ENCODE measurements at places on chromosomes 12 and 14.

- no peak for DNase-seq
These were observed 159.5 kb downstream of the KIF26A start for GRCh38 chr14:104297721-104298401.

DNA sequence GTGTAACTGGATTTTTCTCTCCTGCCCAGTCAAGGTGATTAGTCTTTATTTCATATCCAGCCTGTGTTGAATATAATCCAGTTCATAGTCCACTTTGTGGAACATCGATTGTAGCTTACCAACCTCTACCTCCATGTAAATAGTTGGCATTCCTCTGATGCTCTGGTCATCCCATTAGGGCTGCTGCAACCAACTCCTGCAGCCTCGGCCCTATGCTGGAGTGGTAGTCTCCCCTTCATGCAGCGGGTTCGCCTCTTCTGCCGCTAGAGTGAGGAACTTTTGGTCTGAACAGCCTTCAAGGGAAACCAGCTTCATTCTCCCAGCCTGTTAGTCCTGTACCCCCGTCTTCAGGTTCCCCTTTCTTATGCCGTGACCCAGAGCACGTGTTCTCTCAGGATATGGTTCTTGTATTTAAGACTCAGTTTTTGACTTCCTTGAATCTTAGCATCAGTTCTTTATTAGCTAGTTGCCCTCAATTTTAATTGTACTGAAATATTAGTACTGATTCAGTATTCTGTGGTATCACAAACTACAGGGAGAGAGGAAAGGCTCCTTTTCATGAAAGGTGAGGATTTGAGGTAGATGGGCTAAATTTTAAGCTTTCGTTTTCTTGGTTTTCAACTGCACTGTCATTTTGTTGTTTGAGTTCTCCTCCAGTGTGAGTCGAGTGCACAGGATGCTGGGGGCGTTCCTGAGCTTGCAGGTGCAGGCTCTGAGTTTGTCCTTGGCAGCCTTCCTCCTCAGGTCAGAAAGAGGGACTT, 33.2 kb downstream of the ZNF664 start:
- peak; percentile 65 for DNase-seq

- no peak for DNase-seq
These were observed 40.0 kb downstream of the TSPAN9 start for GRCh38 chr12:3117144-3117581.

DNA sequence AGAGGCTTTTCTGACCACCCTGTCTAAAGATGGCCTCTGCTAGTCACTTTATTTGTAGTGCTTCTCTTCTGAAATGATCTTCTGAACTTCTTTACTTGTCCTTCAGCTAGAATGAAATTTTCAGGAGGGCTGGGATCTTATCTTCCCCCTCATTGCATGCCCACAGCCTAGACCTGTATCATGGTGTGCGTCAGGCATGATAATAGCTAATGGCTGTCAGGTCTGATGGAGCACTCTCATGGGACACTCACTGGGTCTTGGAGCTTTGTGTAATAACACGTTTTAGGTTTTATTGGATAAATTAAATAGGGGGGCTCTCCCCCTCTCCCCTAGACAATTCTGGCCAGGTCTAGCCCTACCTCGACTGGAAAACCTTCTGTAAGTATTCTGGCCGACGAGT, 97.1 kb upstream of the NRXN3 start:
- no peak for DNase-seq

DNA sequence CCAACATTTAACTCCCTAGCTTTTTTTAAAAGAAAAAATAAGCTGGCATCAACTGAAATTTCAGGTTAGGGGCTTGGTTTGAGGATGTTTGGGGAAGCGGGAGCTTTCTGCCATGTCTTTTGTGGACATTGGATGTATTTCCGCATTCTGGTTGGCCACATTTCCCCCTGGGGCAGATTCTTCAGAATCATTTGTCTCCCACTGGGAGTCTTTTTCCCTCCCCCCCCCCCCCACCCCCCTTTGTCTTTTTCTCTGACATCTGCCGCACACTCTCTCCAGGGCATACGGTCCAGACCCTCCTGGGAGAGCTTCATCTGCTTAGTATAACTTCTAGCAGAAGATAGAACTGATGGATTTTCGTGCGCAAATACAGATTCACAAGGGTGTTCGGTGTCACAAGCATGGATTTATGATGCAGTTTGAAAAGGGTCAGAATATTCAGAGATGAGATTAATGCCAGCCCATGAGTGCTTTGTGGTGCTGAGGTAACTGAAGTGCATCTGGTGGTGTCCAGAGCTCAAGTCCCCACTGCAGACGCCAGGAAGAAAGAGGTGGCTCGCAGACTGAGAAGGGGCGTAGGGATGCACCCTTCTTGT, 40.2 kb downstream of the ETV6 start:
- DNase-seq = no peak

- no peak for DNase-seq
These were observed 459.5 kb downstream of the RMST start for GRCh38 chr12:97921979-97922722.

Measured in GM20000 (cell line).